ENCODE measurements at places on chromosomes 11 and 22.

DNA sequence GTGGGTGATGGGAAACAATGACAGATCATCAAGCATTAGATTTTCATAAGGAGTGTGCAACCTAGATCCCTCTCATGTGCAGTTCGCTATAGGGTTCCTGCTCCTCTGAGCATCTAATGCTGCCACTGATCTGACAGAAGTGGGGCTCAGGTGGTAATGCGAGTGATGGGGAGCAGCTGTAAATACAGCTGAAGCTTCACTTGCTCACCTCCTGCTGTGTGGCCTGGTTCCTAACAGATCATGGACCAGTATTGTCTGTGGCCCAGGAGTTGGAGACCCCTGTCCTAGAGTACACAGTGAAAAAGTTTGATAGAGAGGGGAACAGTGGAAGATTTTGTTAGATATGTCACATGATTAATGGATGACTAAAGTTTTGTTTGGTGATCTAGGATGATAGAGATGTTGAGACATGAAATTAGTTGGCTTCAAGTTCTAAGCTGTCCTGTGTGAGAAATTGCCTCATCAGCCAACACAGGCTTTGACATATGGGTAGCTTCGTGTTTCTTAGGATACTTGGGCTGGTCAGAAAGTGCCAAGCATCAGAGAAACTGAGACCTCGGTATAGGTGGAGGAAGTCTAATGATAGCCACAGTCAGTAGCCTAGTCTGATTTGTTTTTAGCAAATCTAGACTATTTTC lies 47.4 kb downstream of the ARHGEF12 start:
- no peak for DNase-seq

DNA sequence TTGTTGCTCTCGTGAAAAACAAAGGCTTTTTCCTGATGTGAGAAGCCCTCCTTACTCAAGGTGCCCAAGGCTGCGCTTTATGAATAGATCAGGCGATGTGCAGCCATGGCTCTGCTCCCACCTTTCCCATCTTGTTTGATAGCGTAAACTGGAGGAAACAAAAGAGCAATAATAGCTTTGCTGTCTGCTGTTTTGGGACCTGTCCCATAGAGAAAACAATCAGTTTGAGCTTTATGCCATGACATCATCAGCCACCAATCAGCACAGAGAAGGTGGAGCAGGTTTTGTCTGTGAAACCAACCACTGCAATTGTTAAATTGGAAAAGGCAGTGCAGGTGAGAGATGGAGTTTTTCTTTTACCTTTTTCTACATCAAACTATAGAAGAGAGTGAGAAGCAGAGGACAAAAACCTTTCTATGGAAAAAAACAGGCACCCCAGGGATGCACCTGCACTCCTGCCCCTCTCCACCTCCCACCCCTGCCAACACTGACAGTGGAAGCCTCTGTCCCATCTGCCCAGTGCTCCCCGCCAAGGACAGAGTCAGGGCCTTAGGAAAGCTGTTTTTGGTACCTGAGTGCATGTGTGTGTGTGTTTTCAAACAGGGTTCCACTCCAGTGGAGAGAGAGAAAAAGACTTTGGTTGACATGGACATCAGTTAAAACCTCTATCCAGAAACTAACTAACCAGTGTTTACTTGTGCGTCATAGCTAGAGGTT lies 80.7 kb downstream of the MICAL3 start:
- DNase-seq: peak; percentile 41

DNA sequence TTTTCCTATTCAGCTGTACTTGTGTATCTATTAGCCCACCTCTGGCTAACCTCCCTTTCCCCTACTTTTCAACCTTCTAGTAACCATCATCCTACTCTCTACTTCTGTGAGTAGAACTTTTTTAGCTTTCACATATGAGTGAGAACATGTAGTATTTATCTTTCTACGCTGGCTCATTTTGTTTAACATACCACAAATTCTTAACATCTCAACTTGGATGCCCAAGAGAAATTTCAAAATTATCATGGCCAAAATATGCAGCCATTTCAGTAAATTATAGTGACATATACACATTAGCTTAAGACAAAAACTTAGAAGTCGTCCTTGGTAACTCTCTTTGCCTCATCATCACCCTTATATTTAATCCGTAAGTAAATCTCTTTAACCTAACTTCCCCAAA lies 34.7 kb downstream of the LUZP2 start:
- no peak for DNase-seq

DNA sequence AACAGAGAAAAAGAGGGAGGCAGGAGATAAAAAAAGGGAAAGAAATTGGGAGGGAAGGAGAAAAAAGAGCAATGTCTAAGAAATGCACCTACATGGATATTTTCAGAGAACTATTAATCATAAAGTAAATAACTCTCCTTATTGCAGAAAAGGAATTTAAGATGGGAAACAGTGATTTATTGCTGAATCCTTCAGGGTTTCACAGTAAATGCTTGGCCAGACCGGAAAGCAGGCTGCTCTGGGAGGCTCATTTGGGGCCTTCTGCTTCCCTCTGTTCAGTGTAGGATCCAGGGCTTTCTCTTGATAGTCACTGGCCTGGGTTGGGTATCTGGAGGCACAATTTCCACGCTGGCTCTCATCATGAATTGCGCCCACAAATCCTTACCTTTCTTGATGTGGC lies 324.3 kb upstream of the SORL1-AS1 start:
- DNase-seq: no peak

GRCh38 chr11:126601136-126601535 lies 245.7 kb downstream of the ST3GAL4 start:
- DNase-seq: peak; percentile 29

GRCh38 chr22:37033605-37034430 lies 14.3 kb downstream of the MPST start:
- no peak for DNase-seq
